ENCODE measurements at places on chromosomes 4 and X. TPM values are rescaled to one million over a fixed set of nuclear protein-coding genes. Genes with fewer than 3 reads are reported as not detected.

Gene TEX13C
- not detected for total RNA-seq

Gene DUSP9
- not detected for total RNA-seq

Gene MGARP
- total RNA-seq: not detected

Gene VCX3A
- not detected for total RNA-seq

Gene TCEAL9
- 33.0 TPM for total RNA-seq

Gene RADX
- total RNA-seq: 10.7 TPM

Gene SPON2
- 519 TPM for total RNA-seq

Measured in Peyer's patch (tissue), 4 donors.